ENCODE measurements at places on chromosomes 7 and 10.

DNA sequence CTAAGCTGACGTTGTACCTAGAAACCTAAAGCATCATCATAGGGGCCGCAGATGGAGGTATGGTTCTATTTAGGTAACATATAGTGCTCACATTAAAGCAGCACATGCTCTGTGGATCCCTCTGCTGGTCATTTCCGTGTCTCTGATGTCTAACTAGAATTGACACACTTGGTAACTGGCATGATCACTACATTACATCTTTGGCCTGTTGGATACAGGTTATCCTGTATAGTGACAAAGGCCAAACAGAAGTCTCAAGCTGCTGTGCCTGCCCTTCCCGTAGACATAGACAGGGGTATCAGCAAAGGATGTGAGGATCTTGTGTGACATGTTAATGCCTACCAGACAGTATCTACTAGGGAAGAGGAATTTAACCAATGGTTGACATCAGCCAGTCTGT is 51.2 kb downstream of the KIF5B start:
- DNase-seq = peak; percentile 55

GRCh38 chr7:70694434-70694970 is 437.4 kb upstream of the GALNT17 start:
- no peak for DNase-seq

GRCh38 chr7:64889686-64890162 is 13.3 kb upstream of the ZNF273 start:
- DNase-seq = no peak

DNA sequence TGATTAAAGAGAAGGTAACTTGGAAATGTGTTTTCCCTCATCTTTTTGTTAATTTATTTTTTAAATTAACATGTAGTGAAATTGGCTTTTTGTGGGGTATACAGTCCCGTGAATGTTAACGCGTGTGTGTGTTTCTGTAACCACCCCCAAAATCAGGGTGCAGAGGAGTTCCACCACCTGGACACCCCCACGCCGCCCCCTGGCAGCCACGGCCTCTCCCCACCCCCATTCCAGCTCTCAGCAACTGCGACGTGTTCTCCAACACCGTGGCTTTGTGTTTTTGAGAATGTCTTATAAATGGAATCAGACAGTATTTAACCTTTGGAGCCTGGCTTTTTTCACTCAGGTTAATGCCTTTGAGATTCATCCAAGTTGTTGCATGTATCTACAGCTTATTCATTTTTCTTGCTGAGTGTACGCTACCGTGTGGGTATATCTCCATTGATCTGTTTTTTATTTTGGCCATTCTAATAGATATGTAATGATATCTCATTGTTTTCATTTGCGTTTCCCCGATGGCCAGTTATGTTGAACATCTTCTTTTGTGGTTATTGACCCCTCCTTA is 218.8 kb downstream of the EBF3 start:
- no peak for DNase-seq

DNA sequence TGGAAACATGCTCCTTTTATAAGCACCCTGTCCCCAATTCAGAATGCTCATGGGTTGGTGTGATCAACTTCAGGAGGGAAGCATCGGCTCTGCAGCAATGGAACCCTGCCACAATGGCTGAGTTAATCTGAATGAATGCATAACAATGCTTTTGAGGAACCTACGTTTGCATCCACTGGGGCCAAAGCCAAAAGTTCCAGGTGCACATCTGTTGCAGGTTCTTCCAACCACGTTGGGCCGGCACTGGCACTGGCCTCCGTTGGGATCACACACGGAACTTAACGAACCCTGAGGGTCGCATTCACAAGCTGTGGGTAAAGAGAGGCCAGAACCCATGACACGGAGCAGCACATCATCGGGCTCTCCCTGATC is 43.4 kb downstream of the LAMB1 start:
- no peak for DNase-seq

GRCh38 chr7:111763221-111763801 is 201.0 kb upstream of the IMMP2L start:
- DNase-seq = peak; percentile 82

DNA sequence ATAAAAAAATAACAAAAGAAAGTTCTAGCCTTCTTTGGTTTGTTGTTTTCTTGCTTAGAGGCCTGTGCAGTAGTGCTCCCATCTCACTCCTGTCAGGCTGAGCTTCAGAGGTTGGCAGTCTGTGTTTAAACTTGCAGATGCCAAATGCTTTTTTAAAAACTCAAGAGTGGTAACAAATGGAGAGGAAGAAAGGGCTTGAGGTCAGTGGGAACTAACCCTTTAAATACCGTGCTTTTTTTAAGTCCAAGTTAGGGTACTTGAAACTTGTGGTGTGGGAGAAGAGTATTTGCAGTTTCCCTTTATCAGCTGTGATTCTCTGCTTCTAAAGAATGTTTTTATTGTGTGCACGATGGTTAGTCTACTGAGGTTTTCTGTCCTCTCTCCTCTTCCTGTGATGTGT is 29.4 kb downstream of the ZRANB1 start:
- DNase-seq = no peak

DNA sequence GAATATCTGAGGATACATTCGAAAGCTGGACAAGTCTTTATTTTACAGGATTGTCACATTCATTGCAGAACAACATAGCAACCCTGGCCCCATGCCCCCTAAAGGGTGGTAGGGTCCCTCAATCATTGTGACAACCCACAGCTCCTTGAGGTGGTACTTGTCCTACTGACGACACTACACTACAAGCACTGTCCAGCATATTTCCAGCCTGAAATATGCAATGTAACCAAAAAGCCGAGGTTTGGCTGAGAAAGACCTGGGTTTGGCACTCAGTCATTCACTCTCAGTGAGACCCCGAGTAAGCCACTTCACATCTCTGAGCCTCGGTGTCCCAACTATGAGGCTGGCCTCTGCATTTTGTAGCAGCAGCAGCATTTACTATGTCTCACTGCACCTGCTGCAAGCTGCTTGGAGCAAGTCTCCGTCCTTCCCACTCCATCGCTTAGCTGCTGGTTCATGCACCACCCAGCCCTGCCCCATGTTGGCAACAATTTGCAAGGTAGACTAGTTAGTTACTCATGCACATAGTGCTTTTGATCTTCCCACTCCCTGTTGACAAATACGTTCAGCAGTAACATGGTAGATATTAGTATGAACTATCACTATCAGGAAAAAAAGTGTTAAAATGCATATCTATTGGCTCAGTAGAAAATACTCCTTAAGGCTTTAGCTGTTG is 43.6 kb upstream of the TNPO3 start:
- peak; percentile 41 for DNase-seq

DNA sequence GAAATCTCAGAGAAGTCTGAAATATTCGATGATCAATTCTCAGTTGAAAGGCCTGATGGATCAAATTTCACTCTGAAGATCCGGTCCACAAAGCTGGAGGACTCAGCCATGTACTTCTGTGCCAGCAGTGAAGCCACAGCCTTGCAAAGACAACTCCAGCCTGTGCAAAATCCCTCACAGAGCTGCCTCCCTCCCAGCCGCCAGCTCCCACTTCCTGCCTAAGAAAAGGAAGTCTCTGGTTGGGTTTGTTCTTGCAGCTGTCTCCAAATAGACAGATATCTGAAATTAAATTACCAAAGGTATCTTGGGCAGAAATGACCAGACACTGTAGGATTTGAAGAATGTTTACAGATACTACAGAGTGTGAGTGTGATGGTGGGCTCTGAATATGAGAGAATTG is 43.4 kb upstream of the PRSS58 start:
- DNase-seq = no peak

GRCh38 chr7:74083928-74084721 is 521 bp downstream of the LIMK1 start:
- DNase-seq = peak; percentile 85

- peak; percentile 68 for DNase-seq
Observed at GRCh38 chr7:80218723-80219122, 84.1 kb downstream of the GNAI1 start.

DNA sequence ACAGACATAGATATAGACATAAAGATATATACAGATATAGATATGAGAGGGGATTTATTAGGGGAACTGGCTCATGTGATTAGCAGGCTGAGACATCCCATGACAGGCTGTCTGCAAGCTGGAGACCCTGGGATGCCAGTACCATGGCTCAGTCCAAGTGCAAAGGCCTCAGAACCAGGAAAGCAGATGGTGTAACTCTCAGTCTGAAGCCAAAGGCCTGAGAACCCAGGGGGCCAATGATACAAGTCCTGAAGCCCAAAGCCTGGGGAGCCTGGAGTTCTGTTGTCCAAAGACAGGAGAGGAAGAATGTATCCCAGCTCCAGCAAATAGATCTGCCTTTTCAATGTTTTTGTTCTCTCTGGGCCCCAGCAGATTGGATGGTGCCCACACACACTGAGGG is 5.5 kb downstream of the NCOA4 start:
- DNase-seq = no peak

- peak; percentile 62 for DNase-seq
Observed at GRCh38 chr10:69567920-69568319, 5.3 kb downstream of the NEUROG3 start.

- no peak for DNase-seq
Observed at GRCh38 chr7:75977743-75978142, 16.7 kb downstream of the TMEM120A start.

DNA sequence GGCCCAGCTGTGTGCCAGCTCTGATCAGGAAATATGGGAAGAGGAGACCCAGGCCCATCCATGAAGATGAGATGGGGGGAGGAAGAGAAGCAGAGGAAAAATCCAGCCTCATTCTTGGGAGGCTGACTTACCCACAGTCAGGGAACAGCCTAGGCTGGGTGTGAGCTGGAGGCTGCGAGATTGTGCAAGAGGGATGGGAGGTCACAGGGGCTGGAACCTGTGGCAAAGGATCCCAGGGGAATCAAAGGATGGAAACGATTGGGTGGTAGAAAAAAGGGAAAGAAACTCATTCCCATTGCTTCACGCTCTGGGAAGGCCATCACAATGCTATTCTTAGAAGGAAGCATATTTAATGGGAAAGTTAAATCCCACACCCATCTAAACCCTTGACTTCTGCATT is 26.7 kb upstream of the CRHR2 start:
- no peak for DNase-seq

GRCh38 chr7:115971506-115971905 is 59.1 kb downstream of the TFEC start:
- DNase-seq = no peak

DNA sequence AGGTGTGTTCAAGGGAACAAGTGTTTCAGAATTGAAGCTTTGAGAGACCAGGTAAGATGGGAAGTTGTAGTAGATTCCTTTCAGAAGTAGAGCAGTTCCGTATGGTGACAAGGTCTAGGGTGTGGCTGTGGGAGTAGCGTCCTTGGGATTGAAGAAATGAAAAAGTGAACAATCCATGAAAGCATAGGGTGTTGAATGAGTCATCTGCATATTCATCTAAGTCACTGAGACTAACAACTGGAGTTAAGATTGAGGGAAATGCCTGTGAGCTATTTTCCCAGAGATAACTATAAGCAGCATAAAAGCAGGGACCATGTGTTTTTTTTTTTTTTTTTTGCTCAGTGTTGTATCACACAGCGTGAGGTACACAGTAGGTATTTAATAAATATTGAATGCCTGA is 134.8 kb downstream of the PHTF2 start:
- DNase-seq = no peak

DNA sequence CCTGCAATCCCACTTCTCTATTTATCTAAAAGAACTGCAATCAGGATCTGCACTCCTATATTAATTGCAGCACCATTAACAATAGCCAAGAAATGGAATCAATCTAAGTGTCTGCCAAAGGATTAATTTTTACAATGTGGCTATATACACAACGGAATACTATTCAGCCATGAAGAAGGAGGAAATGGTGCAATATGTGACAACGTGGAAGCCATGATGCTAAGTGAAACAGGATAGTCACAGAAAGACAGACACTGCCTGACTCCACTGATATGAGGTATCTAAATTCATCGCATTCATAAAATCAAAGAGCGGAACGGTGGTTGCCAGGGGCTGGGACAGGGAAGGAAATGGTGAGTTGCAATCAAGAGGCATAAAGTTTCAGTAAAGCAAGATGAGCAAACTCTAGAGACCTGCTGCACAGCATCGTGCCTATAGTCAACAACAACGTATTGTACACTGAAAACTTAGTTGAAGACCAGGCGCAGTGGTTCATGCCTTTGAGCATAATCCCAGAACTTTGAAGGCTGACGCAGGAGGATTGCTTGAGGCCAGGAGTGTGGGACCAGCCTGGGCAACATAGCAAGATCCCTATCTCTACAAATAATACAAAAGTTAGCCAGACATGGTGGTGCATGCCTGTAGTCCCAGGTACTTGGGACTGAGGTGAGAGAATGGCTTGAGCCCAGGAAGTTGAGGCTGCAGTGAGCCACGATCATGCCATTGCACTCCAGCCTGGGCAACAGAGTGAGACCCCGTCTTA is 76.3 kb downstream of the FGFR2 start:
- DNase-seq = no peak

GRCh38 chr7:141356161-141356560 is 195.0 kb upstream of the AGK start:
- no peak for DNase-seq

GRCh38 chr7:143518521-143518920 is 40.8 kb downstream of the TAS2R41 start:
- DNase-seq = no peak

DNA sequence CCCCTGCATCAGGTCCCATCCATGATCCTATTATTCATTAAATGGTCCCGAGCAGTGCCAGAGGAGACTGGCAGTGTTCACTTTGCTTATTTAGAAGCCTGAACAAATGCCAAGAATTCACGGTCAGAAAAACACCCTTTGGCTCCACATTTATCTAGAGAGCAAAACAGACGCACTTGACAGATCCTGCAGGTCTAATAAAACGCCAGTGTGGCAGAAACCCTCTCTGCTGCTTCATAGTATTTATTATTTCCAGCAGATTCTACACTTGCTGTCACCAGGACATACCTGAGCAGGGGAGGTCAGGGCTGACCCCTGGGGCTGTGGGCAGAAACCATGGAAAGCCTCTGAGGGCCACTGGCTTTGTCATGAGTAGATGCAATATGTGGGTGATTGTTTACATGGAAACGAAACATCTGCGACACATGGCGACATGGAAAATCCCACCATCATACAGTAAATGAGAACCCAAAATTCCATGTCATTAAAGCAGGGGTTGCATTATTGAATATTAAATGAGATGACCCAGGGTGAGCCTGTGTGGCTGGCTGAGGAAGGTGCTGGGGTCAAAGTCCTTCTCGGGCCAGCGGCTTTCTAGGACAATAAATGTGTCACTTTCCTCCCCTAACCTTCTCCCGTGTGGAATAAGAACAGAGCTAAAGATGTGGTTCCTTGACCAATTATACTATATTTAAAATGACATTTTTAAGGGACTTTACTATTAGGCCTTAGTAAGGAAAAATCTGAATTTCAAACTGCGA is 205.9 kb upstream of the SVIL start:
- DNase-seq = no peak

- DNase-seq = no peak
Observed at GRCh38 chr7:28130277-28130676, 50.3 kb downstream of the JAZF1 start.

Data from ACHN (cell line).